ENCODE measurements at places on chromosomes 7 and 10.
A peak's percentile ranks its signal among the peaks of the same experiment; 100 is the strongest.

GRCh38 chr7:8378349-8379019, 54.9 kb upstream of the NXPH1 start:
- no peak for DNase-seq

DNA sequence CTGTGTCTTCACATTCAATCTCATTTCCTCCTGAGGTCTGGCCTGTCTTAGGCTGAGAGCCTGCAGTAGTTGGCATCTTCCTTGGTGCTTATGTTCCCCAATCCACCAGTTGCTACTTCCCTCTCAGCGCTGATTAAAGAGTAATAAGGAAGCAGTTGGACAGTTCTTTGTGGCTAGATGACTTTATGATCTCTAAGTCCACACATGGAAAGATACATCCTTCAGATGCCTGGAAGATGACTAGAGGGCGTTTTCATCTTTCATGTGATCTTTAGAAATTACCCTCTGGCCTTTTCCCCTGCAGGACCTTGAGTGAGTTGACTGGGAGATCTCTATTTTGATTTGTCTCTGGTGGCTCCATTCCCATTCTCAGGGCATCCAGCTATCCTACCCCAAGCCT, 204.5 kb downstream of the GRM3 start:
- no peak for DNase-seq

GRCh38 chr10:21712975-21713374, 178.9 kb downstream of the MLLT10 start:
- DNase-seq = no peak

DNA sequence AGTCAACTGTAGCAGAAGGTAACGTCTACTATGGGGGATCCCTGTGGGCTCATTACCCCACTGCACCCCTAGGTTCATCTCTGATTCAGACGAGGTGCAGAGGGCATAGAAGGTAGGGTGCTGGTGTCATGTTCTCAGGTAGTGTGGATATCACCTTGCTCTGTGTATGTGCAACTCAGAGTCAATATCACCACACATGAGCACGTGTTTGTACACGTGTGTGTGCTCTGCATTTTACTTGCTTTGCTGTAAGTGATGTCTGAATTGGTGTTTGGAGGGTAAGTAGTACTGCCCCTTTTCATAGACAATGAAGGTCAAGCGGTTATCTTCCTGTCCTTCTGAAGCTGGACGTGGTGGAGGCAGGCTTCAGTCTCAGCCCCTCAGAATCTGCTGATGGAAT, 10.4 kb downstream of the DMBT1 start:
- DNase-seq = no peak

DNA sequence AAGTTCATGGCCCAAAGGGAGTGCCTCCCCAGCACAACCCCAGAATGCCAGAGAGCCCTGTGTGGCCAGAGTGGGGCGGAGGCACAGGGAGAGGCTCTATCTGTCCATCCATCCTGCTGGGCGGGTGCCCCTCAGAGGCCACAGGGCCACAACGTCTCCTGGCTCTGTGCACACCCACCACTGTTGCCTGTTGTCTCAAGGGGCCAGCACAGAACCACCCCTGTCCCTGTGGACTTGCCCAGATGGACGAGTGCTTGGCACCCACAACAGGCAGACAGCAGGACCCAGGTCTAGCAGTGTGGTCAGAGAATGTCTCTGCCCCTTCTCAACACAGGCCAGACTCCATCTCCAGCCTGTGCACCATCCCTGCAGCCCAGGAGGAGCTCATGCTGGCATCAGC, 92.8 kb downstream of the PAXIP1 start:
- no peak for DNase-seq

DNA sequence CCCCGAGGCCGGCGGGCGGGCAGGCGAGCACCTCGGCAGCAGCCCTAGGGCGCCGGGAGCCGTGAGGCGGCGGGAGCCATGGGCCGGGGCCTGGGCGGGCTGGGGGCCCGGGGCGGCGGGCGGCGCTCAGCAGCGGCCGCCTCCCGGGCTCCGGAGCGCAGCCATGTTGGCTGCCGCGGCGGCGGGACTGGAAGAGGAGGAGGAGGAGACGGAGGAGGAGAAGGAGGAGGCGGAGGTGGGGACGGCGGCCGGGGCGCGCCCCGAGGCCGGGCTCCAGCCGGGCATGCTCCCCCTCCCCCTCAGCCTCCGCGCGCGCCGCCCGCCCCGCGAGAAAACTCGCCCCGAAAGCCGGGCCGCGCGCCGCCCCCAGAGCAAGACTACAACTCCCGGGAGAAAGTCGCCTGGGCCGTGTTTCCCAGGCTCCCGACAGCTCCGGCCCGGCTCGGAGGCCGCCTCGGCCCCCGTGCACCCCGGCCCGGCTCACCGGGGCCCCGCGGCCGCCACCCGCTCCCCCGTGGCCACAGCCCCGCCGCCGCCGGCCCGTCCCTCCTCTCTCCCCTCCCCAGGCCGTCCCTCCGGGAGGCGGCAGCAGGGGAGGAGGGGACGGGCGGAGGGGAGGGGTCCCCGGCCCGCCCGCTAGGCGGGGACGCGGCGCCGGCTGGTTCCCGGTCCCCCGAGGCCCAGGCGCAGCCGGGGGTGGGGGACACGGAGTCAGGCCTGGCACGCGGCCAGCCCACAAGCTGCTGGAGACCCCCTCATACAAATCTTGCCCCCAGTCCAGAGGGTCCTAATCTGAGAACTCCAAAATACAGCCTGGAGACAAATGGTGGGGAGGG, at the start of gene DLG5:
Gene DLG5, minus strand, starts transcription at position 190 of the 836 bp plus-strand sequence. CDS start 235 bp downstream, outside the sequence.
- DNase-seq = no peak

- DNase-seq = peak; percentile 94
Measured at GRCh38 chr7:37815671-37816371, 32.6 kb upstream of the NME8 start.

DNA sequence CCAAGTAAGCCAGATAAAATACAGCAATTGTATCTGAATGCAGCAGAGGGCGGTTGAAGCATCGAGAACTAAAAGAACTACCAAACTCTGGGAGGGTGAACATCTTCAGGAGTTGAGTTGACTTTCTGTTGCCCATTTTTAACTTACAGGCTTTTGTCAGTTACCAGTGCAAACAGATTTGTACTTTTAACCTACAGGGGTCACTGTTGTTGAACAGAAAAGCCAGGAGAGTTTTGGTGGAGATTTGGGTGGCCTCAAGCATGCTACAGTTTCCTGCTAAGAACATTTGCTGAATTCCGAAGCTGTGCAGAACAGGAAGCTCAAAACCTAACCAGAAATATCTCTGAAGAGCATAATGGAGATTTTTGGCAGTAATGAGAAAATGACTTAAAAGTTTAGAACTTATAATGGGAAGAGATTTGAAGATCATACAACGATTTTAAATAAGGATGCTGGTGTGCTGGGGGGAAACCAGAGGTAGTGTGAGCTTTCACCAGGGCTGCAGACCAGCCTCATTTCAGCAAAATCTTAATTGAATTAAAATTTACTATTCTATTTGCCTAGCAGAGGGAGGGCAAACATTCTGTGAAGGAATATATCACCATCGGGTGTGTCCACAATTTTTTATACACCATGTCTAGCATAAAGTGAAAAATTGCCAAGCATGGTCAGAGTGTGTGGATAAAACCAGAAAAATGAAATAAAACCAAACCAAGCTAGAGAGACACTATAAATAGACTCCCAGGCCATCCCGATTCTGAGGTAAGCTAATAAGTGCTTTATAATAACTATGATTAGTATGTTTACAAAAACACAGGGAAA, 208.6 kb upstream of the CCDC6 start:
- peak; percentile 52 for DNase-seq

DNA sequence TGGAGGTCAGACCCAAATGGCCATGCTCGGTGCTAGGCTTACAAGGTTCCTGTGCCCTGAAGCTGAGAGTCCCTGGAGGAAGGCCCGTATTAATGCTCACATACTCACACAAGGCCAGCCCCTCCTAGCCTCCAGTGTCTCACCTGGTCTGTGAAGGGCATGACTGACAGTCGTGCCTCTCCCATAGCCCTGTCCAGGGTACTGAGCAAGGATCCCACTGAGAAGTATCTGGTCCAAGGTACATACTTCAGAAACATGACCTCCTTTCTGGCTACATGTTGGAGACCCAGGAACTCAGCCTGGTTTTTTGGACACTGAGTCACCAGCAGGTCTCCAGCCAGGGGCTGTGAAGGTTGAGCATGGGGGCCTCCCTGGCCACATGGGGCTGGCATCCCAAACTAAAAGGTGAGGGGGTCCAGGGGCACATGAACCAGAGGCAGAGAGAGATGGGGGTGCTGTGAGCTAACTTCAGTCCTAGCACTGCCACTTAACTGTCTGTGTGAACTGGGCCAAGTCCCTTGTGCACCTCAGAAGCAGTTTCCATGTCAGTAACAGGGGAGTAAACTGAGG, 17.6 kb upstream of the RASGEF1A start:
- DNase-seq = no peak

DNA sequence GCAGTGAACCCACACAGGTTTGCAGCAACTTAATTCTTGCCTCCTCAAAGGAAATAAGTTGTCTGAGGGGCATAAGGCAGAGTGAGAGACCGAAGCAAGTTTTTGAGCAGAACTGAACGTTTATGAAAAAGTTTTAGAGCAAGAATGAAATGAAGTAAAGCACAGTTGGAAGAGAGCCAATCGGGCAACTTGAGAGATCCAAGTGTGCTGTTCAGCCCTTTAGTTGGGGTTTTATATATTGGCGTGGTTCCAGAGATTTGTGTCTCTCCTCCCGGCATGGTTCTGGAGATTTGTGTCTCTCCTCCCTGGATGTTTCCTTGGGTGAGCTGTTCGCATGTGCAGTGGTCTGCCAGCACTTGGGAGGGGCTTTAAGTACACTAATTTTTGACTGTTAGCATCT, 141.4 kb upstream of the DGKB start:
- DNase-seq = no peak

DNA sequence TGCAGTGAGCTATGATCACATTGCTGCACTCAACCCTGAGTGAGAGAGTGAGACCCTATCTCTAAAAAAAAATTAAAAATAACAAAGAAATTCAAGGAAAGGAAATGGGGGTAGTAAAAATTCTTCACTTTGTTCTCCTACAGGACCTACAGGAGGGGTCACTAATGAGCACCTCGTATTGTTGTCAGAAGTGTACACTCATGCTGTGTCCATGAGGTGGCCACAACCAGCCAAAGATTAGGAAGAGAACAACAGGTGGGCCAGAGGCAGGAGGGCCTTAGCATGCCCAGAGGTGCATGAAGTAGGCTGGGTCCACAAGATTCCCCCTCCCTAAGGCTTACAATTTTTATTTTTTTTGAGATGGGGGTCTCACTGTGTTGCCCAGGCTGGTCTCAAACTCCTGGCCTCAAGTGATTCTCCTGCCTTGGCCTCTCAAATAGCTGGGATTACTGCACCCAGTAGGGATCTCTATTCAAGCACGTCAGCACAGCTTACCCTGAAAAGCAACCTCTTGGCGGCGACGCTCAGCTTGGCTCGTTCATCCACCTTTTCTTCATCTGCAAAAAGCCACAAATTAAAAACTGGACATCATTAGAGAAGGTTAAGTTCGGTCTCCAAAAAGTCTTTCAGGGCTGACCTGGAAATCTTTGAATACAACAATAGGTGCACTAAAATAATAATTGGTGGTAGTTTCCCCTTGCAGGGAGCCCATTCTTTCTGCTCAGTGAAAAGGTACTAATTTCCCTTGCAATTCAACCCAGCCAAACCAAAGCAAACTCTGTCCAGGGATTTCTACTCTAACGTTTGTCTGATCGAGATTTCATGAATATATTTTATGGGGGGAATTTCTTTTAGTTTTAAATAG, 104.4 kb downstream of the SVIL start:
- no peak for DNase-seq

DNA sequence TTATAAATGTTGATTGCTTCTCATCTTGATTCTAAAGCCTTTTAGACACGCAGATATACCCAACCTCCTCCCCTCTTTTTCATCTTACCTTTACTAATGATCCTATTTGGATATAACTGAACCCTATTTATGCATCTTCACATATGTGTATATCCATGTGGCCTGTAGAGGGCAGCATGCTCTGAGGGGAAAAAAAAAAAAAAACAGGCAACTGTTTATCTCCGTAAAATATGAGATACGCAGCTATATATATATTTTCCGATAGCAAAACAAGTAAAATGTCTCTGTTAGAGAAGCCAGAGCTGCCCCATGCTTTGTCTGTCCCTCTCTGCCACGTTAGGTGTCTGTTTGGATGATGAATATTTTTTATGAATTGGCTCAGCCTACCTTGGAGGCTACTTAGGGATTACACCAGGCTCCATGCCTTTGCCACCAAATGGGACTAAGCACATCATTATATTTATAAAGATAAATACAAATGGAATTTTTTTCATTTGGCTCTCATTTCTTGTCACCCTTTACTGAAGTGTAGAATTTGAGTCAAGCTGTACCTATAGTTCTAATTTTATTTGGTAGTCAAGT, 174.8 kb upstream of the FZD1 start:
- peak; percentile 86 for DNase-seq

- no peak for DNase-seq
Measured at GRCh38 chr10:125079091-125079600, 81.2 kb downstream of the CTBP2 start.

GRCh38 chr7:50957855-50958254, 175.2 kb upstream of the GRB10 start:
- DNase-seq = no peak

DNA sequence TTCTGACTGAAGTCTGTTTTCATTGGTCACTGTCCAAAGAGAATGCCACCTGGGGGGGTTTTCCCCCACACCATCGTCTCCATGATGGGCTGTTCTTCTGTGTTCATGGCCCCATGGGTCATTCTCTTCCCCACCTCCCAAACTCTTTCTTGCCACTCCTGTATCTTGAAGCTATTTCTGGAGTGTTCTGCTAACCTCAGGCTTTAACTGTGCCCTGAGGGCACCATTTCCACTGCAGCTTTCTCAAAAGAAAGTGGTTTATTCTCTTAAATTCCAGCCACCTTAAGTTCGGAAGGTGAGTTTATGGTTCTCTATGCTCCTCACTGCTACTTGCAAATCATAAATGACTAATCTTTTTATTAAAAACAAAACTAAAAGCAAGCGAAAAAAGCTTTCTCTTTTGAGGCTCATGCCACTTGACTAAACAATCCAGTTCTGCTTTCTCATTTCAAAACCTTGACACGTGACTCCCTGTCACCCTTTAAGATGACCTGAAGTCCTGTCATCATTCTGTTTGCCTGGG, 7.4 kb upstream of the APBB1IP start:
- DNase-seq = no peak

DNA sequence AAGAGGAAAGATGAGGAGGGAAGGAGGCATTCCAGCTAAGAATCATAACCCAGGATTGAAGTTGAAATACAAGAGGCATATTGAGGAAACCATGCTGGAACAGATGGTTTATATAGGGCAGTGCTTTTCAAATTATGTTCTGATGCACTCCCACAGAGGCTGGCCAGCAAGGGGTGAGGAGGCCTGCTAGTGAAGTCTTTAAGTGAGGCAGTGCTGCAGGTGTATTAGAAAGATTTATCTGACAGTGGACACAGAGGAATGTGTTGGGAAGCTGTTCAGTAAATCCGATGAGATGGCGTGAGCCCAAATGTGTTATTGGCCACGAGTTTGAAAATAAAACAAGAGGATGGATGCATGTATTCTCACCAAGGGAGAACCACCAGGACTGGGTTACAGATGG, 28.6 kb downstream of the REEP3 start:
- no peak for DNase-seq

Data from spinal cord (tissue), 10 donors.